Neuronal stem cell (in vitro differentiated cells): ENCODE measurements at places on chromosomes 7 and 10.

- DNase-seq = no peak
Observed at GRCh38 chr7:37411444-37412034, 37.1 kb downstream of the ELMO1 start.

DNA sequence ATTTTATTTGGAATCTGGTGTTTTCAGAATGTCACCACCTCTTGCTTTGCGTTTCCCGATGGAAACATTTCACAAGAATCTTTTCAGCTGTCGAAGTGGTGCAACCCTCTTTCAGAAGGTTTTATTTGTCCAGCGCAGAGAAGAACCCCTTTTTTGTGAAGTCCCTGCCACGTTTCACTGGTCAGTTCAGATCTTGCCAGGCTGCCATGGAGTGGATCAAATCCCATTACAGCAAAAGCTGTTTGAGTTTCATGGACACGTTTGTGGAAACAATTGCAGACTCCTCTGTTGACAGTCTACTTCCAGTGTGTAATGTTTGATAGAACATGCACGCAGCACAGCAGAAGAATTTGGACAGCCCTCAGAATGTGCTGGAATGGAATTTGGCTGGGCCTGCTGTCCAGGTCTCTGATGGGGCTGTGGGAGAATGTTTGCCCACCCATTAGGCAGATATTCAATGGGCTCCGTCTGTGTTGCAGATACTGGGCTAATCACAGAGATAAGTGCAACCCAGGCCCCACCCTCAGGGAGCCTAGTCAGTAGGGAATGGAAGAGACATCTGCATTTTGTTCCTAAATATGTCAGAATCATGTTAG is 143.2 kb downstream of the GRK5 start:
- no peak for DNase-seq

DNA sequence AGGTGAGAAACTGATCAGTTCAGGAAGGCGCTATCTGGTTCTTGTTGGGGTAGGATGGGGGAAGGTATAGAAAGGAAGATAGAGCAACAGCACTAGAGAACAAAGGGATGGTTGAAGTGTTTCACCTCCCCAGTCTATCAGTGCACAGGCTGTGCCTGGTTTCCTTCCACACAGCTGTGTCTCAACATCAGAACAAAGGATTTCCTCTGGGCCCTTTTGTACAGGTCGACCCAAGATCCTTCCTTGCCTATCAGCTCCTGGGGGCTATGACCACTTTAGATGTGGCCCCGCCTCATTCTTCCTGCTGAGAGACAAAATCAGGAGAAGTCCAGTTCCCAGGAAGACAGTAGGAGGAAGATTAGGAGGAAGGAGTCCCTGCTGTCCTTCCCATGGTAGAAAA is 65.6 kb downstream of the NAMPT start:
- no peak for DNase-seq

DNA sequence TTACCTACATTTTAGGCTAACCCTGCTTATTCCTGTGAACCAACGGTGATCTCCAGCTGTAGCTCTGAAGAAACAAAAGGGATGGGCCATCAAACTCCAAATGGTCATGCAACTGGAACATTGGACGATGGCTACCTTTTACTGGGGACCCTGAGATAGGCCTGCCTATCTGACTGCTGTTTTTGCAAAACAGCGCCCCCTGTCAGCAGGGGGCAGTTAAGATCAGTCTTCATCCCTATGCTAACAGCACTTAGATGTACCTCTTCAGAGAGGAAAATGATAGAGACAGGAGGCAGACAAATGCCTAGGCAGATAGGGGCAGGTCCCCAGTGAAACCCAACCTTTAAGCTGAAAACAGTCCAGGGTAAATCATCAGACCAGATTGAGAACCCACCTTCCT is 1085.4 kb upstream of the SORCS1 start:
- no peak for DNase-seq

- DNase-seq = no peak
Observed at GRCh38 chr7:86149024-86149665, 494.6 kb upstream of the GRM3 start.

GRCh38 chr7:68422281-68422680 is 1176.0 kb upstream of the AUTS2 start:
- DNase-seq = no peak

GRCh38 chr10:78749200-78749599 is 319.6 kb upstream of the ZMIZ1 start:
- DNase-seq = no peak

GRCh38 chr10:35934642-35934995 is 292.5 kb upstream of the FZD8 start:
- DNase-seq = no peak

- no peak for DNase-seq
Observed at GRCh38 chr10:14552015-14552414, 221.3 kb upstream of the FRMD4A start.

DNA sequence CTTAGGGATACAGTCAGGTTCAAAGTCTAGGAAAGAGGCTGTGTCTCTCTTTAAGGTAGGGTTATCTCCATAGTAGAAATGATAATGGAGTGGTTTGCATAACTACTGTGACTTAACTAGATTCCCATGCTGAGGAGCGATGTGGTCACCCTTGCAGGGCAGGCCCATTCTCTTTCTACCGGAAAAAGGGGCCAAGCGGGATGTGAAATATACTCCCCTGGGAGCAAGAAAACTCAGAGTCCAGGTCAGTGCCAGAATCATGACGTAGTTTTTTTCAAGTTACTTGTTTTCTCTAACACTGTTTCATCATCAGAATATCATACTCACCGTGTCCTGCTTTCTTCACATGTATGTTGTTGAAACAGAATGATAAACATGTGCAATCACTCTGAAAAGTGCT is 649.0 kb upstream of the ANKRD30A start:
- DNase-seq = no peak

DNA sequence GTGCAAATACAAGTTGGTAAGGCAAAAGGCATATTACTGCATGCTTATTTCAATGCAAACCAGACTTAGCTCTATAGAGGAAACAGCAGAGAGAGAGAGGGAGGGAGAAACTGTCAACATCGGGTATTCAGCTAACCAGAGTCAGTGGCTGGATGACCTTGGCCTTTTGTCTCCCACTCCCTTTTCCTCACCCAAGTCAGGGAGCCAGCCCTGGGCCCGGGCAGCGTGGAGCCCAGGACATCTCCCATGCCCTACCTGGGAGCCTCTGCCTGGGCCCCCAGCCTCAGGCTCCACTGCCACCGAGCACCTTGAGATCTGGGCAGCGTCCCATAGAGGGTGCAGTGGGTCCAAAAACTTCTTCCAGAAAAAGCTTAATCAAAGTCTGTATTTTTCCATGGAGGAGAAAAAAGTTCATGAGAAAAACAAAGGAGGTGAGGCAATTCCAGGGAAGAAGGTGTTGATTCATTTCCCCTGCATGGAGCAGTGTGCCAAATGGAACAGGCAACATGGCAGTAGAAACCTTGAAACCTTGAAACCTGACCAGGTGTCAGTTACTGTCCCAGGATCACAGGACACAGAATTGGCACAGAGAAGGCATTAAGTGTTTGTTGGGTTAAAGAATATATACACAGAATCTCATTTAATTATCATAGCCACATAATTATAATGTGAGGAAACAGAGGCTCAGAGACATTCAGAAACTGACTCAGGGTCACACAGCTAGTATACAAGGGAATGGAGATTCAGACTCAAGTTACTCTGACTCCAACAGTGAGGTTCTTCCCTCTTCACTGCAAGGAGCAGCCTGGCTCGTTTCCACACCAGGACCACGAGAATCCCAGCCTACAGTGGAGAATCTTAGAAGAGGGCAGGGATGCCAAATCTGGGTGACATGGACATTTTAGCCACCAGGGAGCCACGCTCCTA is 5.8 kb upstream of the NCOA4 start:
- DNase-seq = no peak

DNA sequence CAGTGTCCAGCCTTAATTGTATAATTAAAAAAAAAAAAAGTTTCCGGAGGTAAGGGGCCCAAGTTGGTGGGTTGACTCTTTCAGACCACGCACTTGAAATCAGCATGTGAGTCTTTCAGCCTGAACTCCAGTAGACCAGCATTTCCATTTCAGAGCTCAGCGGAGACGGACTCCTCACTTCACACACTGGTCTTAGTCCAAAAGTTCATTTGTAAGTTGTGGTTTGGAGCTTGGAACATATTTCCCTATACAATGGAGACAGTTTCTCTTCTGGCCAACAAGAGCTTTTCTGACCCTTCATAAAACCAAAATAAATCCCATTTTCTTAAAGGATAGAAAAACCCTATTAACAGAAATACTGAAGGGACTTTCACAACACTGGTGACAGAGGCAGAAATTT is 41.0 kb downstream of the ATXN7L1 start:
- no peak for DNase-seq

GRCh38 chr10:120477021-120477742 is 20.2 kb downstream of the PLPP4 start:
- no peak for DNase-seq

GRCh38 chr10:115082506-115082905 is 10.7 kb upstream of the ATRNL1 start:
- DNase-seq = no peak

DNA sequence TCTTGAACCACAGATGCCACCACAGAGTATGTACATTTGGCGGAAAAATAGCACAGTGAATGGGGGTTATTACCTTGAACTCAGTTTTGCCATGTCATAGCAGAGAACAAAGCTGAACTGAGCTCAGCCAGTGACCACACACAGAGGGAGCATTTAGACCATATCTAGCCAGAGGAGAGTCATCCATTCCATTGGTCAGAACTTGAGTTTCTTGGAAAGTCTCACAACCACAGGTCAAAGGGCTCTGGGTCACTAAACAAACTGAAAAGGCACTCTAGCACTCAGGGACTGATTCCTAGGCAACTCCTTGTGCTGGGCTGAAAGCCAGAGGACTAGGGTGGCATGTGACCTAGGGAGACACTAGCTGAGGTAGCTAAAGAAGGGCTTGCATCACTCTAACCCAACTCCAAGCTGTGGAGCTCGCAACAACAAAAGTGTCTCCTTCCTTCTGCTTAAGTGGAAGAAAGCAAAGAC is 239.7 kb upstream of the SEMA3D start:
- DNase-seq = no peak

- DNase-seq = no peak
Observed at GRCh38 chr10:63744060-63744941, 223.1 kb downstream of the REEP3 start.

GRCh38 chr7:80847895-80848294 is 71.0 kb downstream of the SEMA3C start:
- DNase-seq = no peak

DNA sequence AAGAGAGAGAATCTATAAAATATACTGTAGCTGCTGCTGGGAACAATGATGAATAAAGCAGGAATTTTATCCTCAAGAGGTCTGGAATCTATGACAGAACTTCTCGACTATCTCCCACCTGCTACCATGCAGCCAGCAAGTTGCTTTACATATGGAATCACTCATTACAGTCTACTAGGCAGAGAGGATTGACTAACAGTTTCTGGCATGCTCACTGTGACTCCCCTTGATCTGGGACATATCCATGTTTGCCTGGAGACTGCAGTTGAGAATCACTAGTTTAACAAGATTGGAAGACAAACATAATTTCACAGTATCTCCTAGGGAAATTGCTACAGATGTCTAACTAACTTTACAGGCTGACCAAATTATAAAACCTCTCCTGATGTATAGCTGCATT is 13.3 kb downstream of the GPR37 start:
- DNase-seq = no peak

GRCh38 chr7:141624763-141625162 is 73.6 kb downstream of the AGK start:
- no peak for DNase-seq

DNA sequence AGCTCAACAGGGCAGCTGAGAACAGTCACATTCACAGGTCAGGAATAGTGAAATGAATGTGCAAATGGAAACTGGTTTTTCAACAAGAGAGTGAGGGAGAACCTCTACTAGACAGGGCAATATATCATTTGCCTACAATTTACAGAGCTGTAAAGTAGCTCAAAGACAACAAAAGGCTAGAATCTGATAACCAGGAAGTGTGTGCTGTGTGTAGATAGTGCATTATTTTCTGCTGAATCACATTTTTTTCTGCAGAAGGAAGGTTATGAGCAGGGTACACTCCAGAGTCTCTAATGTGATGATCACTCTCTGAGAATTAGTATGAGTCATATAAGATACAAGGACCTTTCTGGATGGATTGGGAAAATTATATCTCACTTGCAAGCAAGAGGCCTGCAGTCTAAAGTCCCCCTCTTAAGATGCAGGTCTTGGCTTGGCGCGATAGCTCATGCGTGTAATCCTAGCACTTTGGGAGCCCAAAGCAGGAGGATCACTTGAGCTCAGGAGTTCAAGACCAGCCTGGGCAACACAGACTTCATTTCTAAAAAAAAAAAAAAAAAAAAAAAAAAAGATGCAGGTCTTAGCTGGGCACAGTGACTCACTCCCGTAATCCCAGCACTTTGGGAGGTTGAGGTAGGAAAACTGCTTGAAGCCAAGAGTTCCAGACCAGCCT is 59.9 kb upstream of the COBL start:
- DNase-seq = no peak

DNA sequence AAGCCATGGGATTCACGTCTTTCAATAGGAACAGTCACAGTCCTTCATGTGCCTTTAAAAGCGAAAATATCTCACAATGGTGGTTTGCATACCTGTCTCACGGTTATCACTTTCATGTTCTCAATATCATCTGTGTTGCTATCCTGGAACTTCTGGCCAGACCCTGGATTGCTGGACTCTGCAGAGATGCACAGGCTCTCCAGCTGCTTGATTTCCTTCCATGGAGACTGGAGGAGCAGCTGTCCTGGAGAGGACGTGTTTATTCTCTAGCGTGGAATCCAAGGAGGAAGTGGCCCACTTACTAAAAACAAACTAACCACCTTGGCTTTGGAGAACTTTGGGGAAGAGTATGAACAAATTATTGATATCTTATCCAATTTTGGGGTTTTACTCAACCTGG is 16.5 kb downstream of the BTBD16 start:
- no peak for DNase-seq

- DNase-seq = no peak
Observed at GRCh38 chr10:128526791-128527375, 400.7 kb upstream of the MKI67 start.

- DNase-seq = no peak
Observed at GRCh38 chr10:43922335-43923280, 273.9 kb upstream of the ZNF32 start.

GRCh38 chr10:91891125-91892001 is 17.9 kb downstream of the FGFBP3 start:
- DNase-seq = no peak

DNA sequence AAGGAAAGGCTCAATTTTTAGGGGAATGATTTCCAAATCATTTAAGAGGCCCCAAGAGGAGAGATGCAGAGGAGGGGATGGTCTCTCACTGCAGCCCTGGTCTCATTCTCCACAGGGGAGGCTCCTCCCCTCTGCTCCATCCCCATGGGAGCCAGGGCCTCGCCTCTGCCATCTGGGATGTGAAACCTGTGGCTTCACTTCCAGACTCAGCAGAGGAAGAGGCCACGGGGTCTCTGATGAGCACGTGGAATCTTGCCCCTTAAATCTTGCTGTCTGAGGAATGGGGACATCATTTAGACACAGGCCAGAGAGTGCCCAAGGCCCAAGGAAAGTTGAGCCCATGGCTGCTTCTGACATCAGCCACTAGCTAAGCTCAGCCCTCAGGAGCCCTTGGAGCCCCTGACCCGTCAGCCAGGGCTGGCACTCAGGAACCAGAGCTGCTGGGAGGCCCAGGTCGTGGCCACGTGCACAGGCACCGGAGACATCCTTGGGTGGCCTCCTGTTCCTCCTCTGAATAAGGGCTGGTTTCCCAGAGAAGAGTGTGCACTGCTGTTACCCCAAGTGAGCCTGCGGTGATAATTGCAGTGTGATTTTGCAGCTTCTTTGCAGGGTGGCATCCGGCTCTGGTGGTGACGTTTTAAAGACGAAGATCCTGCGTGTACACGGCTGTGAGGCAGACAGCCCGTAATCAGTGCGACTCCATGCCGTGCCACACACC is 50.5 kb downstream of the VIPR2 start:
- DNase-seq = no peak
